ENCODE measurements at places on chromosomes 1 and 21. TPM values are rescaled to one million over a fixed set of nuclear protein-coding genes. Genes with fewer than 3 reads are reported as not detected.

DNA sequence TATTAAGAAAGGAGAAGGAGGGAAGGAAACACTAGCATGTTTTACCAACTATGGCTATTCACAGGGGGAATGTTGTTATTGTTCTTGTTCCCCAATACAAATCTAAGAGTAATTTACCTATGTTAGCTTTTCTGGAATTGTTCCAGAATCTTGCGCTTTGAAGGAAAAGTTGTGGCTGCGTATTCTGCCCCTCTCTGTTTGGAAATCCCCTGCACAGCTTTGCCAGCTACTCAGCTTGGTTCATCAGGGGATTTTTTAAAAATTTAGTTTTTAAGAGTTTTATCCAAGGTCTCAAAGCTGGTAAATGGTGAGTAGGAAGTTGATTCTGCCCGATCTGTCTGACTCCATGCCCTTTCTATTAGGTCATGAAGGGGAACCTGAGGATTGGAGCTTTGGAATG is 9.5 kb upstream of the IRF6 start:
- no peak for DNase-seq

DNA sequence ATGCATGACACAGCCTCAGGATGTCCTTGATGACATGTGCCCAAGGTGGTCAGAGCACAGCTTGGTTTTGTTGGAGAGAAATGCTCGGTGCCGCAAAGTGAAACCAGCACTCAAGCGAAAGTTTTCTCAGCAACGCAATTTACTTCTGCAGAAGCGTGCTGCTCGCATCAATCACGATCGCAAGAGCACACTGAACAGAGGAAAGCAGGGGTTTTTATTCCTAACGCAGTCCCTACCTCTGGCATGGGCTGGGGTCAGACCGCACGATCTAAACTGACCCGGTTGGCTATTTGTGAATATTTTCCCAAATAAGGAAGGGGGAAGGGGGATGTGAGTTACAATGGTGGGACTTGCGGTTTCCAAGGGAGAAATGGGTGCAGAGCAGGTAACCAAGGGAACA is 809 bp upstream of the ZNF669 start:
- no peak for DNase-seq

GRCh38 chr1:25148673-25149300 is 83.5 kb downstream of the SYF2 start:
- DNase-seq = no peak

GRCh38 chr1:157894613-157895165 is 53.1 kb upstream of the CD5L start:
- no peak for DNase-seq

DNA sequence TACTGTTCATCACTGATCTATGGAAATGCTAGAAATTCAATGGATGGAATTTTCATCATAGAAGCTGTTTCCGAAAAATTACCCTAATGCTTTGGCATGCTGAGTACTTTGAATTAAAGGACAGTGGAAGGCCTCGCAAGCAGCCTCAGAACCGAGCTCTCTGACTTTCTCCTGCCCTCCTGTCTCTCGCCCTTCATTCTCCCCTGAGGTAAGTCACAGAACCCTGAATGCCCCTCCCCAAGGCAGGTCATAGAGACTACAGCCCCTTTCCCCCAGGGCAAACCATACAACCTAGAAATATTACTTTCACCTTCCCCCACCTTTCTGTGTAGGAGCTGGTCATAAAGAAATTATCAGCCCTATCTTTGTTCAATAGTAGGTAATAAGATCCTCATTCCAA is 74.8 kb downstream of the LRIG2 start:
- no peak for DNase-seq

DNA sequence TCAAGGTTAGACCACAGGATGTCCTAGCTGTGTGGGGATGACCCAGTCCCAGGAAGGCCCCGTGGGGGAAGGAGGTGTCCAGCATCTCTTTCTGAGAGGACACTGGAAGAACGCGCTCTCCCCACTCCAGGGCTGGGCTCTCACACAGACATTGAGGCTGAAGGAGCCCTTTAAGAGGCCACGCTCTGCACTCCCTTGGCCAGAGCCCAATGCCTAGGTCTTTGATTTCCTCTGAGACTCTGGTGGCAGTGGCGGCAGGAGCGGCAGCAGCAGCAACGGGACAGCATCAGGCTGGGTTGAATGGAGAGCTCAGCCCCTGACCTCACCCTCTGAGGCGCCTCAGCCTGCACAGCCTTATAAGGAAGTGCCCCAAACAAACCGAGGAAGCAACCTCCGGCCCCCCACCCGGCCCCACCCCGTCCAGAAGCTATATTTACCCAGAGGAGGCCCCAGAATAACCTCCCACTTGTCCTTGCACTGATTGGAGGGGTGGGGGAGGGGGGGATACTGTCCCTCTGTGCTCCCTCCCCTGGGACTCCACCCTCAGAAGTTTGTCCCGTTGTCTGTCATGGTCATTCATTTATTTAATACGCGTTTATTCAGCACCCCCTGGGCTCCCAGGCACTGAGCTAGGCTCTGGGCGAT is 12.3 kb downstream of the NES start:
- DNase-seq = no peak

DNA sequence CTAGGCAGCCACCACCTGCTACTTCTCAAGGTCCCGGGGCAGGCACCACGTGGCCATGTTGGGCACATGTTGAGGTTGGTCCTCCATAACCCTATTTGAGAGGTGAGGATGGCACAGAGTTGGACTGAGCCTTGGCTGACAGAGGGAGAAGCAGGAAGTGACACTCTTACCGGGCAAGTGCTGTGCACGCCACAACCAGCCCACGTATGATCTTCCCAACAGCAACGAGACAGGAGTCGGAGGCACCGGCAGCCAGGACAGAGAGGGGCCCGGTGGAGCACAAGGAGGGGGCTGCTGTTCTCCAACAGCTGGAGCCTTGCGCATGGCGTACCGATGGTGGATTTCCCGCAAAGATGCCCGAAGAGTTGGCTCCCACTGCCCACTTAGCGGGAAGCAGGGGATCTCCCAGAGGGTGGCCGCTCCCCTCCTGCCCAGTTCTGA is 3.4 kb downstream of the CLEC20A start:
- DNase-seq = no peak

DNA sequence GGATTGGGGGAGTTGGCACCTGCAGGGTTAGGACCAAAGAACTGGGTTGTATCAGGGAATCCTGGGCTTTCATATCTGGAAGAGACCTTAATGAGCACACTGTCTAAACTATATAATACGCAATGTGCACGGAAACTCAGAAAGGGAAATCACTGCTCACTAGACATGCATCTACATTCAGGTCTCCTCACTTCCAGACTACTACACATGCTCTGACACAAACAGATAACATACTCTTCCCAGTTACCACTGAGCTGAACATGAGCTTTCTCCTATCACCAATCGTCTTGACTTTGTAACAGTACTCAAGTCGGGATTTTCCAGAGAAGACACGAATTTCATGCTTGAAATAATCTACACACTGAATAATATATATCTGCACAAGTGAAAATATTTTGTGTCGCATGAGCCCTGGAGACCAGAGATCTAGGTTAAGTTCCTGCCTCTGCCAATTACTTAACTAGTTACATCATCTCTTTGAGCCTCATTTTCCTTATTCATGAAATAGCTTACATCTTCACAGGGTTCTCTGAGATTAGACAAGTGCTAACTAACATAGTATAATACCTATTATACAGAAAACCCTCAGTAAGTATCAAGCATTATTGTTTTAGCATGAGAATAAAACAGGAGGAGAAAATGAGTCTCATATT is 101.1 kb downstream of the JAK1 start:
- DNase-seq = no peak

- DNase-seq = no peak
Measured at GRCh38 chr1:159957824-159958268, 3.8 kb upstream of the SLAMF9 start.

Gene TLCD4
- total RNA-seq = under 0.01 TPM

Gene OR2T10
- not detected for total RNA-seq

Gene FMO5
- total RNA-seq = 3.8 TPM

Gene LINGO4
- total RNA-seq = under 0.01 TPM

Gene OR10J1
- total RNA-seq = under 0.01 TPM
